ENCODE measurements at places on chromosomes 16 and 17.

DNA sequence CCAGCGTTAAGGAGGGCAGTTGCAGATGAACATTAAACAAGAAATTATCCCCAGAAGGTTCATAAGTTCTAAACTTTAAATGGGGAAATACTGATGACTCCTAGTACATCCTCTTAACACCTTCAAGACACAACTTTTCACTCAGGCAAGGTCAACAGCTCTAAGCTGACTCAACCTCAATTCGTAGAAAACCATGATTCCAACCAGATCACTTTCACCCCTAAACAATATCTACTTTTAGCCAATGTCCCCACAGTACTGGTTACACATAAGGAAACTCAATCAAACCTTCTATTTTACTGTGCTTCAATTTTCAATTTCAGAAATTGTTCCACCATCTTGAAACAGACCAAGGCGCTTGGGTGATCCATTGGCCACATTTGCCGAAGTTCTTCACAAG, 2.3 kb downstream of the CDYL2 start:
- DNase-seq: no peak

- DNase-seq: peak; percentile 18
Measured at GRCh38 chr17:61251939-61252865, 147.4 kb upstream of the TBX2 start.

DNA sequence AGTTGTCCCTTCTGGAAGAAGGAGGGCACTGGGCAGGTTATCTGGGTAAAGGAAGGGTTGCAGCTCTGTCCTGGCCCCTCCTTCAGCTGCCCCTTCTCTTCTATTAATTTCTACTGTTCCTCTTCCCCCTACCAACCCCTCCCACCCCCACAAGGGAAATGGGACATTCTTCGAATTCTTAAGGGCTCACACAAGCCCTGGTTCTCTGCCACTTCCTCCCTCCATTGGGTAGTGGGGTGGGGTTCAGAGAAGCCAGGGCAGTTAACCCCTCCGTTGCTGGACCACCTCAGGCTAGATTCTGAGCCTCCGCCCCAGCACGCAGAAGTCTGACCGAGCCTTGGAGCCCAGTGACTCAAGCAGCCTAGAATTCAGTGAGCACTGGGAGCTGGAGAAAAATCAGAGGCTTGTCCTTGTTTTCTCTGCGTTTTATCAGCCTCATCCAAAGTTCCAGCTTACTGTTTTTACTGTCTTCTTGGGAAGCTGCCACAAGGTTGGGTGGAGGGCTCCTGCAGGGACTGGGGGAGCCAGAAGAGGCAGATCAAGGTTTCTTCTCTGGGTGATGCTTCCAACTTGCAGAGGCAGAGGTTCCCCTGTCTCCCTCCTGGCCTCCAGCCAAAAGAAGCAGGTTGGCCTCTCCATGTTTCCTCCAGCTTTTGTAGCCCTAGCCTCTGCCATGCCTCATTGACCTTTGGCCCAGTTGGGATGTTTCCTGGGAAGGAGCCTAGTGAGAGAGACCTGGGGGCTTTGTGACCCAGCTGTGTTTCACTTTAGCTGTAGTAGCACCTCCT, 10.2 kb downstream of the LASP1 start:
- DNase-seq: no peak

DNA sequence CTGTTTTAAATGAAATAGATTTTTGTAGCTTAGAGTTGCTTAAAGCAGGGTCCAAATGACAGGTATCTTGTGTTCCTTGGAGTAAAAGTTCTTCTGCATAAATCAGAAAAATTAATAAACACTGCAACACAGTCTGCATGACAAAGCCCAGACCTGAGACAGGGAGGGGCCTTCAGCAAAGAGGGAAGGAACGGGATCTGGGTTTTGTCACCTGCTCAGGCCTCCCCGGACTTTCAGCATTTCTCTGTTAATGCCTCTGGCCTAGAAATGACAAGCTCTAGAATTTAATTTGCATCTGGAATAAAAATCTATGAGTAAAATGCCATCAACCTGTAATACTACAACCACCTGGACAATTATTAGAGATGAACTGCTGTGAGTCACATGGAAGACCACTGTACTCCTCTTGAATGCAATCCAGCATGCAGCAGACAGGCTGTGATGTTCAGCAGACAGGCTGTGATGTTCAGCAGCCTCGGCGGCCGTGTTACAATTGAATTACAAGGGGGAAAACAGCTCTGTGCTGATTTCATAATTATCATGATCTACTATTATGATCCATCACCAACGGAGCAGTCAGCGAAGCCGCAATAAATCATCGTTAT, 170.2 kb downstream of the TOX3 start:
- no peak for DNase-seq

- no peak for DNase-seq
Measured at GRCh38 chr16:23832882-23833281, 2.9 kb upstream of the PRKCB start.

GRCh38 chr16:21190599-21190998, 20.8 kb downstream of the ZP2 start:
- no peak for DNase-seq

DNA sequence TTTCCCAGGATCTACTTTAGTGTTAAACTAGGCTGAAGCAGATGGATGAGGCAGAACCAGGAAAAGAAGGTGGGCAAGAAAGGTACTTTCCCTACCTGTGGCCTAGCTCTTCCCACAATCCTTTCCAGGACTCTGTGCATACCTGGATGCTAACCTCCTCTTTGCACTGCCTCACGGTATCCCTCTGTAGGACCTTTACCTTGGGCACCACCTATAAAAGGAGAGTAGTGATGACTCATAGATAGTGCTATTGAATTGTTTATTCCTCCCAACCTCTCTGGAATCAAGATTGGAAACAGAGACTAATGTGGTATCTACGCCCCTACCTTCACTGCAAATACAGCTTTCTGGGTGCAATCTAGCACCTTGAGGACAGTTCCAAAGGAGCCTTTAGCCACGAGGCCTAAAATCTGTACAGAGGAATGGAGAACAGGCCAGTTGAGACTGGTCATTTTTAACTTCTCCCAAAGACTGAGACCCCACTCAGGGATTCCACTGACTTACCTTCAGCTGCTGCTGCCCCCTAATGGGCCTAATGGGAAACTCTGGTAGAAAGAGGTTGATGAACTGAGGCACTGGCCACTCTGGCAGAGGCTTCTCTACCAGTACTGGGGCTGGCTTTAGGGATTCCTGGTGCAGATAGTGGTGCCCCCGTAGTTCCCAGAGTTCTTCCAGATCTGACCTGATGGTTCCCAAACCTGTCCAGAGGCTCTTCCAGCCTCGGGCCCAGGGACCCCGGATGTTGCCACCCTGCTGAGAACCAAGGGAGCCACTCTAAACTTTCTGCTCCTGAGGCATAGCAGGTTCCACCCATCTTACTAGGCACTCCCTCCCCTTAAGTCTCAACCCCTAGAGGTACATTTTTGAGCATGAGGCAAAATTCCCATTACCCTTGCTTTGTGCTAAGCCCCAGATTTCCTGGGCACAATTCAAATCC, 781 bp downstream of the RSKR start:
- peak; percentile 28 for DNase-seq

Measured in GM19239 (cell line).